ENCODE measurements at places on chromosomes 16 and 17.
A peak's percentile ranks its signal among the peaks of the same experiment; 100 is the strongest.

GRCh38 chr16:85327731-85328675, 215.7 kb upstream of the CIBAR2 start:
- no peak for DNase-seq

DNA sequence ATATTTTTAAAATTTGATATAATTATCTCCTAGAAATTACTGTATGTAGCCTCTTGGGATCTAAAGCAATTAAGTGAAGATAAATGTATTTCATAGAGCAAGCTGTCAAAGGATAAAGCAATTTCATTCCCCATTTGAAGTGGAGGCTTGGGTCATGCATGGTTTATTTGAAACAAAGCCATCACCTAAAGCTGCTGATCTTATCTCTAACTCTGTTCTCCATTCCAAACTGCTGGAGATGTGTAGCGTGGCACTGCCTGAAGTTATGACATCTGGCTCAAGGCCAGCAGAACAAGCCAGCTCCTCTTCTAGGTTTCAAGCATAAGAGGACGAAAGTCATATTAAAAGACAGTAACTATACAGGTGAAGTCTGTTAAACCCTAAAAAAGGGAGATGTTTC, 83.9 kb downstream of the HIC1 start:
- DNase-seq, result peak; percentile 15

- DNase-seq, result no peak
These were observed 16.6 kb upstream of the MLYCD start for GRCh38 chr16:83882163-83882885.

GRCh38 chr16:66152823-66153393, 213.6 kb upstream of the CDH5 start:
- no peak for DNase-seq

- no peak for DNase-seq
These were observed 84.9 kb downstream of the TMEM114 start for GRCh38 chr16:8505327-8505991.

DNA sequence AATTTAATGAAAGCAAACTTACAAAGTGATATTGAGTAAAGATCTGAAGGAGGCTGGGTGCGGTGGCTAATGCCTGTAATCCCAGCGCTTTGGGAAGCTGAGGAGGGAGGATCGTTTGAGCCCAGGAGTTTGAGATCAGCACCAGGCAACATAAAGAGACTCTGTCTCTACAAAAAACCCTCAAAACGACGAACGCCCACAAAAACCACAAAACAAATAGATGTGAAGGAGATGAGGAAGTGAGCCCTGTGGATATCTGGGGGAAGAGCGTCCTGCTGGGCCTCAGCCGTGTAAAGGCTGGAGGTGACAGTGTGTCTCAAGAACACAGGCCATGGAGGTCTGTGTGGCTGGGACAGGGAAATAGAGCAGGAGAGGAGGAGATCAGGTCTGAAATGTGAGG, 68.8 kb downstream of the ITFG1 start:
- DNase-seq, result no peak

DNA sequence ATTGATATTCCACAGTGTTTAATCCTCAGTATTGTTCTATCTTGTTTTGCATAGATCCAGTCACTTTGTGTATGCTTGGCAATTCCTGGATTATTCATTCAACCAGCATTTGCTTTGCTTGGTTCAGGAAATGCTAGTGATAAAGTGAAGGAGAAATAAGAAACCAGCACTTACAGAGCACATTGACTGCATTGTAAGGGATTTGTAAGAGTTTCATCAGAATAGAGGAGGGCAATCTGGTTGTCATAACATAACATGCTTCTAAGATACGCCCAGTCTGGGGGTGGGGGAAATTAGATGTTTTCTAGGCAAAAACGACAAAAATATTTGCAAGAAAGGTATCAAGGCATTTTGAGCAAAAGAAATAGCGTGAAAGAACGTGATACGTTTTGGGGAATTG, 40.4 kb downstream of the TNRC6A start:
- no peak for DNase-seq

DNA sequence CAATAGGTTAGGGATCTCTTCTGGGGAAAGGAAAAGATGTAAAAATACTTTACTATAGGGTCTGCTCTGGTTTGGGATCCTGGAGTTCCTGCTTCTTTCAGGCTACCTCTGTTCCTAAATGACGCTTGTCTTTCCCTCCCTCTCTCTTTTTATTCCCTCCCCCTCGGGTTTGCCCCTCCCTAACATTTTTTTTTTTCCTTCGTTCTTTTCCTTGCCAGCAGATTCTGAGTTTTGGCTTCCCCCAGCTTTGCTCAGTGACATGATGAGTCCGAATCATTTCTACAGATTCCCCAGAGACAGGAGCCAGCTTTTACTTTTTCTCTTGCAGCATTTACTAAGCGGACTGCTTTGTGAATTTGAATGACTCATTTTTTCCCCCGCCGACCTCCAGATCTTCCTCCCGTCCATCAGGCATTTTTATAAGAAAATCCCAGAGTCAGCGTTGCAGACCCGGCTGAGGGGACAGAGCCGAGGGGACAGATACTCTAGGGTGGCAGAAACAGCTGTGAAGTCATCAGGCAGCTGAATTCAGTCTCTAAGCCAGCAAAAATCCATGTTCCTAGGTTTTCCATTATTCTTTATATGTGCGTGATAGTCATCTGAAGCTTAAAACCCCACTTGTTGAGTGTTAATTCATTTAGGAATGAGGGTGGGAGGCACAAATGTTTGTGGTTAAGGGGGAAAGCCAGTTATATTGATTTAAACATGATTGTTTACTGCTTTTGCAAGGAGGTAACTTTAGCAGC, at the start of gene TMEM100:
Gene TMEM100, minus strand, starts transcription at position 123 of the 746 bp plus-strand sequence. CDS start 1,794 bp downstream, outside the sequence.
- DNase-seq, result no peak

GRCh38 chr16:87190288-87191230, 126.6 kb downstream of the C16orf95 start:
- no peak for DNase-seq

- DNase-seq, result no peak
These were observed 42.4 kb downstream of the IQCK start for GRCh38 chr16:19760356-19761060.
